ENCODE measurements at places on chromosomes 2 and 18.

DNA sequence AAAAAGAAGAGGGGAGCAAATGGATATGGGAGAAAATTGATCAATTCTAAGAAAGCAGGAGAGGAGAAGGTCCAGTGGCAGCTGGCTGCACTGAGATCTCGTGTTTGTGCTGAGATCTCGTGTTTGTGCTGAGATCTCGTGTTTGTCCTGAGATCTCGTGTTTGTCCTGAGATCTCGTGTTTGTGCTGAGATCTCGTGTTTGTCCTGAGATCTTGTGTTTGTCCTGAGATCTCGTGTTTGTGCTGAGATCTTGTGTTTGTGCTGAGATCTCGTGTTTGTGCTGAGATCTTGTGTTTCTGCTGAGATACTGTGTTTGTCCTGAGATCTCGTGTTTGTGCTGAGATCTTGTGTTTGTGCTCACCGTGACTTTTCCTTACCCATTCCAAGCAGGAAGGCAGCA, 254.4 kb downstream of the BCL2 start:
- DNase-seq, result no peak

DNA sequence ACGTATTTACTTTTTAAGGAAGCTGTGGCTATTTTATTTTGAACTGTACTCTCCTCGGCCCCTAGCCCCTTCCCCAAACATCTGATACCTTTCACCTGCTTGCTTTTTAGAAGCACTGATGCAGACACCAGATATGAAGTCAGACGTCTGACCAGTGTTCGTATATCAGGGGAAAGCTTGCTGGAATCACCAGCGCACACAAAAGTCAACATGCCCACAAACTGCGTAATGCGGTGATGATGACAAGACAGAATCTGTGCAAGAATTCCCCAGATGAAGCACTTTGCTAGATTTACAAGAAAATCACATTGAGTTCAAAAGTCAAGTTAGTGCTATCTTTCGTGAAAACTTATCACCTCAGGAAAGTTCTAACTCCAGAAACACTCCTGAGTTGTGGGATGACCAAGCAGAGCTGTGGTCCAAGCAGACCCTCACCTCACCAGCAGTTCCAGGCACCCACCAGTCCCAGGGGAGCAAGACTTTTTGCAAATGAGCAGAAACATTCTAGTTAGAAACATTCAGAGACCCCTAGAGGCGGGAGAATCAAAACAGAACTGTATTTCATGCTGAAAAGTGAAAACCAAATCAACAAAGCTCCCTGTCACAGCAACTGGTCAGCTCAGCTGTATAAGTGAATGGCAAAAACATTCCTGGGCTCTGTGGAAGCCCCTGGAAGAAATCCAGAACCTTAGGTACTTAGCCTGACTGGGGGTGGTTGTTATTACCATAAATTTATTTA, 55.7 kb downstream of the INO80C start:
- no peak for DNase-seq

DNA sequence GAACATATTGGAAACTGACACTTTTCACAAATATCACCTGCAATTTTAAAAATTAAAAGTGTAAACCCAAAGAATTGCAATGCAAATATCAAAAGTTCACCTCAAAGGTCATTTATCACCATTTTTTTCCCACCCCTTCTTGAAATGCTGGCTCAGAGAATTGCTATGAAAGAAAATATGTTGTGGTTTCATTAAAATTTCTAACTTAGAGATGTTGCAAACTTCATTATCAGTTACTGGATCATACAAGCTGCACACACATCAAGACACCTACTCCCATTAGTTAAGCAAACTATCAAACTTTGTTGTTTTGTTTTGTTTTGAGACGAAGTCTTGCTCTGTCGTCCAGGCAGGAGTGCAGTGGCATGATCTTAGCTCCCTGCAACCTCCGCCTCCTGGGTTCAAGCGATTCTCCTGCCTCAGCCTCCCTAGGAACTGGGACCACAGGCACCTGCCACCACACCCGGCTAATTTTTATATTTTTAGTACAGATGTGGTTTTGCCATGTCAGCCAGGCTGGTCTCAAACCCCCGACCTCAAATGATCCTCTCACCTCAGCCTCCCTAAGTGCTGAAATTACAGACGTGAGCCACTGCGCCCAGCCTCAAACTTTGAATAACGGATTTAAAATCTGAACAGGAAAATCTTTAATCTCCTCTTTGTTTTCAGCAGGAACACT, 37.0 kb downstream of the STK39 start:
- DNase-seq, result no peak

- no peak for DNase-seq
These were observed 126.7 kb downstream of the BCL2 start for GRCh38 chr18:63192885-63193349.
